Fibroblast of the conjunctiva (primary cell): ENCODE measurements at places on chromosomes 13 and 19.

DNA sequence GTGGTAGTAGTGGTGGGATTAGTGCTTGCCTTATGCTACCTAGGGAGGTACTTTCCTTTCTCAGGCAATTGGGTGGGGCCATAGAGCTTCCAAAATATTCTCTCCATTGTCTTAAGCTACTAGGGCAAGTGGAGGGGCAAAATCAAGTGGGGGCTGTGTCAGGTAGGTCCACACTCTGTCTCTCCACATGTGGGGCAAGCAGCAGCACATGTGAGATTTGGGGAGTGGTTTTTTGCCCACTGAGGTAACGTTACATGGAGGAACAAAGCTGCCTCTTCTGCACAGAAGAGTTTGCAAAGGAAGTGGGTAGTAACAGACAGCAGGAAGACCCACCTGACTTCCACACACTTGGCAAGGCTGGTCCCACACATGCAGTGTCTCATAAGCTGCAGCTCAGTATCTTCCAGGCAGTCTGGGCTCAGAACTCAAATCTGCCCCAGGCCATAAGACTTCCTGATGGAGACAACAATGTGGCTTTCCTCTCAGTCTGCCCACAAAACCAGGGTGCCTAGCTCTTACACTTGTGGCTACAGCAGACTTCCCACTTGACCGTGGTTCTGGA lies 1581.5 kb upstream of the PCDH20 start:
- no peak for DNase-seq

DNA sequence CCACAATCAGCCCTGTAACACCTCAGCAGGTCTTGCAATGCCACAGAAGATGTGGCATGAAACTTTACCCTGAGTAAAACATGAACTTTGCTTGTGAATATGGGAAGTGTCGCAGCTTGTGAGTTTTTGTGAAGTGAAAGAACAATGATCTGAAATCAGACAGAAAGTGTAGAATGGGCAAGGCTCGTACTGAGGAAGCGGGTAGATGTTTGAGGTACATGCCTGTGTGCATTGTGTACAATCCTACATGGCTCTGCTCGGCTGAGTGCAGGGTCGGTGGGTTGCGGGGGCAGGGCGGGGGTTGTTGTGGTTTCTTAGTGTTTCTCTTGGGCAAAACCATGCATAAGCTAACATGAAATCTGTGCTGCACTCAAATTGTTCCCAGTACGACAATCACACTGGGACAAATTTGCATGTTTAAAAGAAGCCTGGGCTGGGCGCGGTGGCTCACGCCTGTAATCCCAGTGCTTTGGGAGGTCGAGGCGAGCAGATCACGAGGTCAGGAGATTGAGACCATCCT lies 1.1 kb downstream of the NLRP13 start:
- no peak for DNase-seq

- DNase-seq = no peak
These were observed 322.4 kb downstream of the OLFM4 start for GRCh38 chr13:53351021-53351420.

DNA sequence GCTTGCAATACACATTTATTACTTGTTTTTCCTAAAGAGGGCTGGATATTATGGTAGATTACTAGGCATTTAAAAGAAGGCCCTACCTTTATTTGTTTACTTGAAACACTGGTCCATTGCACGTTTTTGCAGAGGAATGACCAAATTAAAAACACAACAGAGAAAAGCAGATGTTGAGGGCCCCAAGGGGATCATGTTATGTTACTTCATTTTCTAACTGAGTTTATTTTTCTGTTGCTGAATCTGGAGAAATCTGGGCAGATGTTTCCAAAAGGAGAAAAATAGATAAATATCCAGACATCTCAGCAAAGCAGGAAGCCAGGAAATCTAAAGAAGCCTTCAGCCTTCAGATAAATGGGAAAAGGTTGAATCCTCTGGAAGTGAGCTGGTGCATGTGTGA lies 353.0 kb downstream of the NDFIP2 start:
- no peak for DNase-seq

- no peak for DNase-seq
These were observed 56.1 kb upstream of the UBL3 start for GRCh38 chr13:29906432-29907011.

GRCh38 chr19:2122982-2123381 lies 26.3 kb downstream of the IZUMO4 start:
- DNase-seq = no peak

DNA sequence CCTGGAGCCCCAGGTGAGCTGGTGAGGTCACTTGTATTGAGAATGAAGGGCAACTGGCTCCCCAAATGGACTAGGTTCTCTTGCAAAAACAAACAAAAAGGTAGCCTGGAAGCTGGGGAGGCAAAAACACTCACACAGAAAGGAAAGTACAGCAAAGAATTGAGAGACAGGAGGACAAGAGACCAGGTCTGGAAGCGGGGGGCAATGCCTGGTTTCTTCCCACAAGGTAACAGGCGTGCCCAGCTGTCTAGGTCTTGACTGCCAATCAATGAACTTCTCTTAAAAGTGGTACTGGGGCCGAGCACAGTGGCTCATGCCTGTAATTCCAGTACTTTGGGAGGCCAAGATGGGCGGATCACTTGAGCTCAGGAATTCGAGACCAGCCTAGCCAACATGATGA lies 356.4 kb upstream of the TSHZ3 start:
- no peak for DNase-seq

- no peak for DNase-seq
These were observed 8.8 kb upstream of the GPC6 start for GRCh38 chr13:93217721-93218261.

GRCh38 chr13:83839146-83839545 lies 43.1 kb downstream of the SLITRK1 start:
- no peak for DNase-seq

- no peak for DNase-seq
These were observed 152.2 kb downstream of the DCT start for GRCh38 chr13:94327318-94327717.

DNA sequence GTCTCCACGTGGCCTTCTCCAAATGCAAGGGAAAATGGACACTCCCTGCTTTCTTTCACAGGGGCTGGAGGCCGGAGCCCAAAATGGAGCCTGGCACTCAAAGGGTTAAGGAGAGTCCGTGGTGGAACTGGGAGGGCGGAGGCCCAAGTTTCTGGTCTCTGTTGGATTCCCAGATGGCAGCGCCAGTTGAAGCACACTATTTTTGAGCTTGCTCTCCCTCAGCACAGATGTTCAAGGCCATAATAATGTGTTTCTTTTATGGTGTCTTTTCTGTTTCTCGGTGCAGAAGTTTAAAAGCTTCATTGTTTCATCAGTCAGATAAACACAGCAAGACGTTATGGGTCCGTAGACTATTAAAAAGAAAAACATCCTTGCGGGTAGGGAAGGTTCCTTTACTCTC lies 67.6 kb downstream of the TNFRSF19 start:
- DNase-seq = no peak

- peak; percentile 9 for DNase-seq
These were observed 713.0 kb upstream of the PCDH9 start for GRCh38 chr13:67943116-67943515.

DNA sequence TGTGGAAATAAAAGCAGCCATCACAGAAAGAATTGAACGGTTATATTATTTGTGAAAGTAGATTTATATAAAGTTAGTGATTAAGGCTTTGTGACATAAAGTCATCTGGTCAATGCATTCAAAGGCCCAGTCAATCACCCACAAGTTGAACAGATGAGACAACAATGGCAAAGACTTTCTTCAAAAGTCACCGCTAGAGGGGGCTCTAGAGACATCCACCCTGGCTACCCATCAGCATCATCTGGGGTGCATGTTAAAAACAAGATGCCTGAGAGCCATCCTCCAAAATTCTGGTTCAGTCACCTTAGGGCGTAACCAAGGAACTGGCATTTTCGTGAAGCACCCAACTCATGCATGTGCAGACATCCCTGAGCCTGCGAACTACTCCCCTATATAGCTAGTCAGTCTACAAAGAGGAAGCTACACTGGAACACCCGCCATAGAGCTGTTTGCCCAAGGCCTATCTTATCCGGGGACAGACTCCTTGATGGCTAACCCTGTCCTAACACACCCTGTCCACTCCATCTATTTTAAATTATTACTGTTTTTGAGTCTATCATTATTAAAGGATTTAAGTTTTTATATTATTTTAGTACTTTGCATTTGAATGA lies 970.5 kb downstream of the UQCRFS1 start:
- peak; percentile 2 for DNase-seq

- DNase-seq = no peak
These were observed 3.4 kb upstream of the FUT5 start for GRCh38 chr19:5873617-5874199.

- DNase-seq = no peak
These were observed 17.6 kb upstream of the GSX1 start for GRCh38 chr13:27774651-27775050.
